CD4-positive, CD25-positive, alpha-beta regulatory T cell (primary cell): ENCODE measurements at places on chromosomes 1 and 21. TPM values are rescaled to one million over a fixed set of nuclear protein-coding genes. Genes with fewer than 3 reads are reported as not detected.

DNA sequence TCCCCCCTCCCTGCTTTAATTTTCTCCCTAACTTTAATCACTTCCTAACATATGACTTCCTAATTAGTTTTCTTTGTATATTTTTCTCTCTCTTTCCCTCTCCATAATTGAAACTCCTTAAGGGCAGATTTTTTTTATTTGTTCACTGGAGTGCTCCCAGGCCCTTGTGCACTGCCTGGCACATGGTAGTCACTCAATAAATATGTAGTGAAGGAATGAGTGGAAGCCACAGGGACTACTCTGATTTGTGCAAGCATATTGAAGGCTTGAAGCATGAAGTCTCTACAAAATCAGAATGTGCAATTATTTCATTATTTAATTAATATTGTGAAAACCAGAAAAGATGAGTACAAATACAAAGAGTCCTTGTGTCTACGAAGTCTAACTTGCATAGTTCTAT lies 41.5 kb downstream of the SNX7 start:
- peaks cover 2% of the 10 kb centered on the region for H3K27me3 ChIP-seq
- H3K36me3 ChIP-seq: no peaks in the 10 kb centered on the region
- no peak overlapping the region for H3K4me3 ChIP-seq
- no peak overlapping the region for H3K27ac ChIP-seq
- DNase-seq: no peak

- DNase-seq: no peak
- no peak overlapping the region for H3K4me3 ChIP-seq
- H3K27ac ChIP-seq: no peak overlapping the region
- H3K36me3 ChIP-seq: no peaks in the 10 kb centered on the region
- H3K27me3 ChIP-seq: no peaks in the 10 kb centered on the region
- no peaks in the 10 kb centered on the region for H3K4me1 ChIP-seq
Measured at GRCh38 chr1:61395146-61395800, 312.9 kb downstream of the NFIA start.

- peaks cover 19% of the 10 kb centered on the region for H3K4me1 ChIP-seq
- no peaks in the 10 kb centered on the region for H3K36me3 ChIP-seq
Measured at GRCh38 chr1:150514913-150515327, 632 bp upstream of the FALEC start.

DNA sequence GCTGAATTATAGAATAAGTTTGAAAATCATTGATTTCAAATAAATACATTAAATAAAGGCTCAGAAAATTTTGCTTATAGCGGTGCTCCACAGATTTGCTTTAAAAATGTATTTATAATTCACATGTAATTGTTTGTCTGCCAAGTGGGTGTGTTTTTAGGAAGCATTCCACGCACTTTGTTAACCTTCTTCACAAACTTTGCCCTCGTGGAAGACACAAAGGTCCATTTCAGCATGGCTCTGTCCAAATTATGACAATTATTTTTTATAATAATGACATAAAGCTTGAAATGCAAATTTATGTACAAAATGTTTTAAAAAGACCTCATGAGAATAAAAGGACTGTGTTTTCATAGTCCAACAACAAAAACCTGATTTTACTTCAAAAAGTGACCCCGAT lies 146.1 kb downstream of the GRIK1 start:
- no peaks in the 10 kb centered on the region for H3K36me3 ChIP-seq
- no peaks in the 10 kb centered on the region for H3K27me3 ChIP-seq
- H3K27ac ChIP-seq: no peak overlapping the region
- no peaks in the 10 kb centered on the region for H3K4me1 ChIP-seq
- no peak overlapping the region for H3K4me3 ChIP-seq

GRCh38 chr21:17370263-17370662 lies 142.6 kb upstream of the CXADR start:
- no peaks in the 10 kb centered on the region for H3K36me3 ChIP-seq
- no peak overlapping the region for H3K27ac ChIP-seq
- no peak overlapping the region for H3K4me3 ChIP-seq
- no peaks in the 10 kb centered on the region for H3K27me3 ChIP-seq
- H3K4me1 ChIP-seq: no peaks in the 10 kb centered on the region

DNA sequence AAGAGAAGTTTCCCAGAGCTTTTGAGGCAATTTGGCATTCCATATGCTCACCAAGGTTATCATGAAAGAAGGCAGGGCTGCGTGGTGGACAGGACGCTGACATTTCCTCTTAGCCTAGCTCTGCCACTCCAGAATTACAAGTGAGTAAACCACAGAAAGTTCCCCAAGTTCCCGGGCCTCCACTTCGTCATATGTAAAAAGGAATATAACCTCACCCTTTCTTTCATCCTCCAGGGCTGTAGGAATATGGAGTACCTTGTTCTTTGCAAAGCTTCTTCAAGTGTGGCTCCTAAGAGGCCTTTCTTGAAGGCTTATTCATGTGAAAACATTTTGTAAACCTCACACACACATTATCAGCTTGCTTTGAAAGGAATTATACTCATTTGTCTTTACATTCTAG lies 210.2 kb downstream of the GREM2 start:
- H3K27ac ChIP-seq: no peak overlapping the region
- H3K27me3 ChIP-seq: no peaks in the 10 kb centered on the region
- DNase-seq: no peak
- H3K36me3 ChIP-seq: no peaks in the 10 kb centered on the region

DNA sequence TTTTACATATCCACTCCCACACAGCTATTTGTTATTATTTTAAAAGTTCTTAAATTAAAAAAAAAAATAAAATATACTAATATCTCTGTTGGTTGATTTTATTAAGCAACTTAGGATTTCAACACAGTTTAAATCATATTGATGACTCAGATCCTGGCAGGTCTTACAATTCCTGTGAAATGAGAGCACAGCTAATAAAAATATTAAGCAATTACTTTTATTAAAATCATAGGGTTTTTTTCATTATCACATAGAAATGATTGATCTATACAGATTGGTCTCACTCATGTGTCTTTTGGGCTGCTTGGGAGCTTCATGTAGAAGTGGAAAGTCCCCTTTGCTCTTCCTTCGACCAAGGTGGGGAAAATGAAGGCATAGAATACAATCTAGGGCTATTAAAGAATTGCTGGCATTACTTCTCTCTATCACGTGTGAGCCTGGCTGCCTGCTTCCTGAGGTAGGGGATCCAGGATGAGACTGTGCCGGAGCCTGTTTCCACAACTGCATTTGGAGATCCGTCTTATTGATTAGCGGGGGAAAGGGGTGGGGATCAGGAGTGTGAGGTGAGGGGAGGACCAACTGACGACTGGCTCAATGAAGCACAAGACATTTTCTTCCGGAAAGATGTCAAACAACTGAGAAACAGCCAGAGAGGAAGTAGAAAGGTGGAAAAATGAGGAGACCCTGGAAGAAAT lies 858.0 kb downstream of the USP25 start:
- H3K4me1 ChIP-seq: no peaks in the 10 kb centered on the region
- H3K27ac ChIP-seq: no peak overlapping the region
- DNase-seq: no peak
- no peaks in the 10 kb centered on the region for H3K36me3 ChIP-seq
- H3K27me3 ChIP-seq: no peaks in the 10 kb centered on the region

GRCh38 chr1:248923352-248924338 lies 17.6 kb downstream of the PGBD2 start:
- peaks cover 8% of the 10 kb centered on the region for H3K4me1 ChIP-seq
- H3K27ac ChIP-seq: no peak overlapping the region
- no peak for DNase-seq
- no peaks in the 10 kb centered on the region for H3K27me3 ChIP-seq

The DCST1 gene
- total RNA-seq: 0.32 TPM
